HCT116 (cell line): ENCODE measurements at places on chromosomes 6 and 20. TPM values are rescaled to one million over a fixed set of nuclear protein-coding genes. Genes with fewer than 3 reads are reported as not detected.

GRCh38 chr6:155402656-155403304 lies 52.9 kb downstream of the NOX3 start:
- no peak overlapping the region for H3K4me3 ChIP-seq
- no peaks in the 10 kb centered on the region for H3K4me1 ChIP-seq
- no peak overlapping the region for H3K27ac ChIP-seq
- no peak for DNase-seq
- no peaks in the 10 kb centered on the region for H3K36me3 ChIP-seq
- no peaks in the 10 kb centered on the region for H3K27me3 ChIP-seq

- no peak overlapping the region for H3K4me3 ChIP-seq
- H3K4me1 ChIP-seq = peaks cover 20% of the 10 kb centered on the region
- no peaks in the 10 kb centered on the region for H3K36me3 ChIP-seq
- DNase-seq = no peak
- H3K27me3 ChIP-seq = no peaks in the 10 kb centered on the region
- H3K27ac ChIP-seq = no peak overlapping the region
Measured at GRCh38 chr20:40855269-40855668, 166.2 kb upstream of the MAFB start.

Gene SSTR4
- not detected for total RNA-seq

DNA sequence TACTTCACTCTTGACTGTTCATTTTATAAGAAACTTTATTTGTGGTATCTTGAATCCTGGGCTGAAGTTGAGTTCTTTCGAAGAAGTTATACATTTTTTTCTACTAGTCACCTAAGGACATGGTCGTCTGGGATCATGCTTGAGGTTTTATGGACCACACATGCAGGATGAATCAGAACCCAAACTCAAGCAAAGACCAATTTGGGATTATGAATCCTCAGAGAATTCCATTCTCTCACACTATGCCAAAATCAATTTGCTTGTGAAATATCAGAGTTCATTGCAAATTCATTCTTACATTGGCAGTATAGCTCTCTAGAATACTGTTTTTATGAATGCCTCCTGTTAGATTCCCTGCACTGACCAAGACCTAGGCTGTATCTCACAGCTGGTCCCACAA lies 114.3 kb upstream of the HDAC2 start:
- H3K27me3 ChIP-seq = no peaks in the 10 kb centered on the region; the same call in 1 of the 2 replicates
- no peak overlapping the region for H3K4me3 ChIP-seq
- H3K27ac ChIP-seq = no peak overlapping the region
- H3K4me1 ChIP-seq = no peaks in the 10 kb centered on the region
- no peak for DNase-seq

DNA sequence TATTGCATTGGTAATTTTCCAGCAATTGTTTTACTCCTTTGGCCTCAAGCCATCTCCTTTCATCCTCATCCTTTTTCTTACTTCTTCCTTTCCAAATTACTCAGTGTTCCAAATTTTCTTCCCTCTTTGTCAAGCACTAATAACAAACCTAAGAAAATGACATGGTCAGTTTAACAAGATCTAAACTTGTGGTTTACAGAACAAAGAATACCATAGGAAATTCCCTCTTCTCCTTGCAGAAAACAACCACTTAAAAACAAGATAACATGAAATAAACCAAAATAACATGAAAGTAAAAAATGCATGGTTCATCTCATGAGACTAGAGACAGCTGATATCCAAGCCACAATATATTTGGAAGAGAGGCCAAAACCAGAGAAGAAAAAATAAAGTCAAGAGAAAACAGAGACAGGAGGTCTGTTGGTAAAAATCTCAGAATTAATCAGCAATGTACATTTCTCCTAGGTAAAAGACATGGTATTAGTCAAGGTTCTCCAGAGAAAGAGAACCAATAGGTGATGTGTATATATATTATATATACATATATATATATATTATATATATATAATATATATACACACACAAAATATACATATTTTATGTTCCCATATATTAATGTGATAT lies 51.0 kb upstream of the SENP6 start:
- H3K4me1 ChIP-seq = no peaks in the 10 kb centered on the region
- no peaks in the 10 kb centered on the region for H3K27me3 ChIP-seq
- no peak overlapping the region for H3K27ac ChIP-seq
- no peak overlapping the region for H3K4me3 ChIP-seq
- DNase-seq = no peak

DNA sequence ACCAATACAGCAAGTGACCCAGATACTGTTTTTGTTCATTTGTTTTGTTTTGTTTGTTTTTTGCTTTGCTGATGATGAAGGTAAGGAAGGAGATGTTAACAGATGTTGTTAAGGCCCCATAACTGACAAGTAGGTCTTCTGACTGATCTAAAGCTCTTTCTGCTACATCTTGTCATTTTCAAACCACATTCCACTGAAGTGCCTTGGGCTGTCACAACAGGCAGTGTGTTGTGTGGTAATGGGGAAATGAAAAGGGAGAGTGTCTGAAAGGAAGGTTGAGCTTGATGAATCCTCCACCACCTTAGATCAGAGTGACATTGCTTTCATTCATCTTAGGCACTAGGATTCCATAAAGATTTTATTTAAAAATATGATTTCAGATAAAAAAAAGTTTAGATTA lies 479.4 kb upstream of the SYNCRIP start:
- no peak for DNase-seq
- no peak overlapping the region for H3K27ac ChIP-seq
- no peaks in the 10 kb centered on the region for H3K36me3 ChIP-seq
- H3K27me3 ChIP-seq = 0 out of 2 replicates have a peak, but pooled peaks cover 7% of the 10 kb centered on the region
- H3K4me1 ChIP-seq = no peaks in the 10 kb centered on the region
- H3K4me3 ChIP-seq = no peak overlapping the region

Gene HLA-DQA2
- total RNA-seq = not detected

Gene SYCP2L
- total RNA-seq = 4.9 TPM

DNA sequence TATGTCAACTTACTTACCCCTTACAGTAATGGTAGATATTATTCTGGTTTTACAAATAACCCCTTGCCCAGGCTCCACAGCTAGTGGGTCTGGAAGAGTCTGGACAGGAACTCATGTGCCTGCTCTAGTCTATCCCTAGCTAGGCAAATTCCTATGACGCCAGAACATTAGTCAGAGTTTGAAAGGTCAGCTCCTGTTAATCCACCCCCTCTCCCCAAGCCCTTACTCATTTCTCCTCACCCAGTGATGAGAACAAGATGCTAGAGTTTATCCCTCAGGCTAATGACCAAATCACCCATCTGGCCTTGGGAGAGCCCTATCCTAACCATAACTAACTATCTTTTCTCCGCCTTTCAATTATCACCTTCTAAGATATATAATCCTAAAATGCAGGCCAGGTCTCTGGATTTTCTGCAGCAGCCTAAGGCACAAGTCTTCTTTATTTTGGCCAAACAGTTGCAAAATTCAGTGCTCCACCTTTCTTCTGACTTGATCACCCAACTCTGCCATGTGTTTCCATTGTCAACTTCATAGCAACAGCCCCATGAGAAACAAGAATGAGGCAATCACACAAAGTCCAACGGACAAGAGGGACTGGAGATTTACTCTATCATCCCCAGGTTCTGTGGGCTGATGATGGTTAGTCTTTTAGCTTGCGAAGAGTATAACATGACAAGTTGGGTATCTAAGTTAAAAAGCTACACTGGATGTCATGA lies 113.3 kb downstream of the TASP1 start:
- H3K4me3 ChIP-seq = no peak overlapping the region
- no peak overlapping the region for H3K27ac ChIP-seq
- H3K27me3 ChIP-seq = no peaks in the 10 kb centered on the region
- H3K36me3 ChIP-seq = no peaks in the 10 kb centered on the region
- peaks cover 14% of the 10 kb centered on the region for H3K4me1 ChIP-seq
- DNase-seq = no peak

Gene LRRC73
- total RNA-seq = 1.2 TPM

- no peak overlapping the region for H3K4me3 ChIP-seq
- no peak overlapping the region for H3K27ac ChIP-seq
- no peaks in the 10 kb centered on the region for H3K27me3 ChIP-seq
- no peak for DNase-seq
- H3K4me1 ChIP-seq = no peaks in the 10 kb centered on the region
- H3K36me3 ChIP-seq = no peaks in the 10 kb centered on the region
Measured at GRCh38 chr6:150735341-150735851, 130.1 kb upstream of the MTHFD1L start.

DNA sequence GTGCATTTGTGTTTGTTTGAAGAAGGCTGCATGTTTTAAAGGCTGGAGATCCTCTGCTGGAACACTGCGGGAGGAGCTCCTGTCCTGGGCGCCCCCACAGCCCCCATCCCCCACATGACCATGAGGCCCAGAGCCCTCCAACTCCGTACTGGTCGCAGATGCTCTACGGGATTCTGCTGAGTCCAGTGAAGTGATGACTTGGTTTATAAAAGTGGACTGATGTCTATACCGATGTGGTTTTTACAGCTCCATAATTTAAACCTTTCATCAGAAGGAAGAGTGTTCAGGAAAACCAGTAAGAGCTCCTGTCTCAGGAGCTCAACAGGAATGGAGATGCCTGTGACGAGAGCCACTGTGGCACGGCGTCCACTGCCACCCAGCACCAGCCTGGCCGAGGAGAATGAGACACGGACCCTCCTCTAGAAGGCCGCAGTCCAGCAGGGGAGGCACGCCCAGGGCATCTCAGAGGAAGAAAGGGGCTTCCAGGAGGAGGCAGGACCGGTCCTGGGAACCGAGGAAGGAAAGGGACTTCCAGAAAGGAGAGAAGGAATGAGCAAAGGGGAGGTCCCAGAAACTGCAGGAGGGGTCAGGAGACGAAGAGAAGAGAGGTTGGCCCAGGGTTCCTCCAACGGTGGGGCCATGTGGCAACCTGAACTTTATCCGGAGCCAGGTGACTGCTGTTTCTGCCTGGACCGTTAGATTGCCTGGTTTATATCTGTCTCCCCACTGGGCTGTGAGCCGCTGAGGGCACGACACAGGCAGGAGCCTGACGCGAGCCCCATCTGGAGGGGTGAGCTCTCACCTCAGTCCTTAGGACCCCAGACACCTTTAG lies 26.9 kb downstream of the BFSP1 start:
- no peaks in the 10 kb centered on the region for H3K36me3 ChIP-seq
- H3K27me3 ChIP-seq = no peaks in the 10 kb centered on the region
- DNase-seq = no peak

DNA sequence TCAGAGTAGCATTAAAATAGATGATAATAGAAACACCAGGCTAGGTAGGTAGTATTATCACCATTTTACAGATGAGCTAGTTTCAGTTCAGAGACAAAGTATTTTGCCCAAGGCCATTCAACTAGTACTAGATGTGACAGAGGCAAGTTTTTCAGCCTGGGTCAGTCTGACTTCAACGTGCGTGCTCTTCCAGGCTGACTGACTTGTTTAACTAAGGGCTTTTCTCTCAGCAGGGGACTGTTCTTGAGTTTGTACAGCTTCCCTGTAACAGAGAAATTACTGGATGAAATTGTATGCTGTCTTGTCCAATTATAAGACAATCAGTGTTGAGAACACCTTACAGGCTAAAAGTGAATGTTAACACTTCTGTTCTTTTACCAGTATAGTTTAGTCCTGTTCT lies 333.5 kb upstream of the MAN1A1 start:
- H3K36me3 ChIP-seq = no peaks in the 10 kb centered on the region
- no peaks in the 10 kb centered on the region for H3K4me1 ChIP-seq
- no peak overlapping the region for H3K4me3 ChIP-seq
- H3K27ac ChIP-seq = no peak overlapping the region
- no peaks in the 10 kb centered on the region for H3K27me3 ChIP-seq

GRCh38 chr20:9499126-9499899 lies 15.1 kb upstream of the LAMP5 start:
- peaks cover 10% of the 10 kb centered on the region; the same call in 1 of the 2 replicates for H3K27me3 ChIP-seq
- no peaks in the 10 kb centered on the region for H3K36me3 ChIP-seq
- H3K4me1 ChIP-seq = no peaks in the 10 kb centered on the region

GRCh38 chr6:9924971-9925370 lies 489.9 kb downstream of the TFAP2A start:
- no peaks in the 10 kb centered on the region for H3K36me3 ChIP-seq
- H3K4me1 ChIP-seq = no peaks in the 10 kb centered on the region
- no peak overlapping the region for H3K4me3 ChIP-seq
- no peaks in the 10 kb centered on the region for H3K27me3 ChIP-seq
- no peak for DNase-seq
- no peak overlapping the region for H3K27ac ChIP-seq

DNA sequence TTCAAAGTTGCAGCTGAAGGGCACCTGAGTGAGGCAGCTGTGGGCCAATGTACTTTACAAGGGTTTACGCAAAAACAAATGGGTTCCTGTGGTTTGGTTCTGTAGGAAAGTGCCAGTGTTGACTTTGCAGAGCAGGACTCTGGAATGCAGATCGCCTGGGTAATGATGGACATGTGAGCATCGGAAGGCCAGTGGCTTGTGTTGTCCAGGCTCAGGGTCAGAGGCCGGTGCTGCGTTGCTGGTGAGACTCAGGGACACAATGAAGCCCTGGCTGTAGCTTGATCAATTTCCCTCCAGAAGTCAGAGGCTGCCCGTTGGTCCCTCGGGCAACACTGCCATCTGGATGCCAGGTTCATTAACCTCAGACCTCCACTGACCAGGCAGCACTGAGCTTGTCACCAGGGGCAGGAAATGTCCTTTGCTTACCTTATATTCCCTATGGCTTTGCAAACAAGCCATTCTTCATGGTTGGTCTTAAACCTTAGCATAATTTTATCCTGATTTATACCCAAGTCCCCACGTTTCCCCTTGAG lies 753.4 kb downstream of the QKI start:
- no peaks in the 10 kb centered on the region for H3K36me3 ChIP-seq
- no peaks in the 10 kb centered on the region for H3K4me1 ChIP-seq
- H3K27me3 ChIP-seq = no peaks in the 10 kb centered on the region

DNA sequence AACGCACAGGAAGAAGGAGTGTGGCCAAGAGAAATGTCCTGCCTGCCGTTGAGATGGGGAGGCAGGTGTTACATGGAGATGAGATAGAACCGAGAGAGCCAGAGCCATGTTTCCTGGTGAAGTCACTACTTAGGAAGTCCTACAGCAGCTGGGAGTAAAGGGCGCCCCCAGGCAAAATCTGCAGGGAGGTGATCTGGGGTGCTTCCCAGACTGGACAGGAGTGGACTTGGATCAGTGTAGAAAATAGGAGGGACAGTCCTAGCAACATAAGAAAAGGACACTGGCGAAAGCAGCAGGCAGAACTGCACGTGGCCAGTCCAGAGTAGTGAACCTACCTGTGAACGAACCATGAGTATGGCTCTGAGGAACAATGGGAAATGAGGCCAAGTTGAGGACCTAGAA lies 85.3 kb downstream of the CD164 start:
- no peak for DNase-seq
- H3K4me1 ChIP-seq = peaks cover 32% of the 10 kb centered on the region
- no peak overlapping the region for H3K27ac ChIP-seq
- no peaks in the 10 kb centered on the region for H3K36me3 ChIP-seq
- H3K4me3 ChIP-seq = no peak overlapping the region

Gene SLC44A4
- total RNA-seq = 0.74 TPM

Gene ENPP3
- 0.15 TPM for total RNA-seq

Gene SPO11
- not detected for total RNA-seq

Gene HLA-DPB1
- 1.5 TPM for total RNA-seq
